NCI-H1417 (cell line): ENCODE measurements at places on chromosomes 1 and 21.

- no peak for DNase-seq
These were observed 12.3 kb downstream of the ZMPSTE24 start for GRCh38 chr1:40270152-40270834.

DNA sequence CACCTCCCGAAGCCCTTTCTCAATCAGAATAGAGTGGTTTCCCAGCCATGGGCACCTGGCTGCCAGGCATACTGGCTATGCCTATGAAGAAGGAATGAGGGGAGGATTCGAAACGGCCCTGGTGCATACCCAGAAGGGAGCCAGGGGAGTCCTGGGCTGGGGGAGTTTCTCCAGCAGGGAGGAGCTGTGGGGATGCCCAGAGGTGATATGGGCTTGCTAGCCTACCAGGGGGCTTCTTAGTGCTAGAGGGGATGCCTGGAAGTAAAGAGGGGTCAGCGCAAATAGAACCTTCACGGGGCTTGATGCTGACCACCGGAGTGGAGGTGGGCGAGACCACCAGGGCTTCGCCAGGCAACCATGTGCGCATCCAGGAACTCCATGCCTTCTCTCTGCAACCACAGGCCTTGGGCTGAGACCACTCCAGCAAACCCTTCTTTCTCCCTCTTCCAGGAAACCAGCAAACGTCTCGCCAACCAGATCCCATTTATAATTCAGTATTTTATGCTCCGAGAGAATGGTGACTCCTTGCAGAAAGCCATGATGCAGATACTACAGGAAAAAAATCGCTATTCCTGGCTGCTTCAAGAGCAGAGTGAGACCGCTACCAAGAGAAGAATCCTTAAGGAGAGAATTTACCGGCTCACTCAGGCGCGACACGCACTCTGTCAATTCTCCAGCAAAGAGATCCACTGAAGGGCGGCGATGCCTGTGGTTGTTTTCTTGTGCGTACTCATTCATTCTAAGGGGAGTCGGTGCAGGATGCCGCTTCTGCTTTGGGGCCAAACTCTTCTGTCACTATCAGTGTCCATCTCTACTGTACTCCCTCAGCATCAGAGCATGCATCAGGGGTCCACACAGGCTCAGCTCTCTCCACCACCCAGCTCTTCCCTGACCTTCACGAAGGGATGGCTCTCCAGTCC is 18.2 kb upstream of the MX1 start:
- no peak for DNase-seq

GRCh38 chr1:18326211-18326897 is 154.4 kb upstream of the KLHDC7A start:
- DNase-seq: no peak

DNA sequence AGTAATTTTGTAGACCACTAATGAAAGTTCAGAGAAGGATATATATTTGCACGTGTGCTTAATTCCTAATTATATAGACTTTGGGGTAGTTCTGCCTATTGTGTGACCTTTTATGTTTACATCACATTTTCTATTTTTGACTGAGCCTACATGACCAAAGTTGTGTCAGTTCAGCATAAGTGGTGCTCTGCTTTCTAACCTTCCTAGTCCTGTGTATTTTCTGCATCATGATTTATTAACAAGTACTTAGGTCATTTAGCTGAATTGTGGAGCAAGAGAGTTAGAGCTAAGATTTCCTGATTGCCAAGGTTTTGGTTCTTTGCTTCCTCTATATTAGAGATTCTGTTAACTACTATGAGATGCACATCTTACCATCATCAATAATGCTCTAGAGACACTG is 176.0 kb downstream of the C1orf21 start:
- no peak for DNase-seq

DNA sequence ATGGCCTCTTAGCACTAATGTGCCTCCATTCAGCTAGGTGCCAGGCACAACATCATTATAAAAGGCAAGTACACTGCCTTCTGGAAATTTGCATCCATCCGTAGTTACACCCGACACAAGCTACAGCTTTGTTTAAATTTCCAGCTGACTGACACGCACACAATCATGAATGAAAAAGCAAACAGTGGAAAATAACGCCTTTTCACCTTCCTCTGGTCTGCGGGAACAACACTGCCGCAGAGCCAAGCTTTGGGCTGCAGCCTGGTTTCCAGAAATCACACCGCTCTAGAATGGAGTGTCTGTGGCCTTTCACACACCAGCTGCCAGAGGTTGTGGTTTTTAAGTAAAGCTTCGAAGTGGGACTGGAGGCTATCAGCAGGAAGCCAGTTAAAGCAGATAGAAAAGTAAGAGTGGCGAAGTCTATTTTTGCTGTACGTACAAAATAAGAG is 142.8 kb upstream of the COA6 start:
- peak; percentile 53 for DNase-seq

DNA sequence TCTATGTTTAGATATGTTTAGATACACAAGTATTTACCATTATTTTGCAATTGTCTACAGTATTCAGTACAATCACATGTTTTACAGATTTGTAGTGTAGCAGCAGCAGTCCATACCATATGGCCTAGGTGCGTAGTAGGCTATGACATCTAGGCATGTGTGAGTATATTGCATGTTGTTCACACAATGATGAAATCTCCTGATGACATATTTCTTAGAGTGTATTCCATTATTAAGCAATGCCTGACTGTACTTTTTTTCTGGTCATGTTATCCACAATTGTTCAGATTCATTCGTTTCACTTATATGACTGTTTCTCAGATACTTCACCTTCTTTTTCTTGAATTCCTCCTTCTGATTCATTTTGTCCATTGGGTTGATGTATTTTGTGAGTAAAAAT is 9.9 kb upstream of the BACE2 start:
- DNase-seq: no peak

DNA sequence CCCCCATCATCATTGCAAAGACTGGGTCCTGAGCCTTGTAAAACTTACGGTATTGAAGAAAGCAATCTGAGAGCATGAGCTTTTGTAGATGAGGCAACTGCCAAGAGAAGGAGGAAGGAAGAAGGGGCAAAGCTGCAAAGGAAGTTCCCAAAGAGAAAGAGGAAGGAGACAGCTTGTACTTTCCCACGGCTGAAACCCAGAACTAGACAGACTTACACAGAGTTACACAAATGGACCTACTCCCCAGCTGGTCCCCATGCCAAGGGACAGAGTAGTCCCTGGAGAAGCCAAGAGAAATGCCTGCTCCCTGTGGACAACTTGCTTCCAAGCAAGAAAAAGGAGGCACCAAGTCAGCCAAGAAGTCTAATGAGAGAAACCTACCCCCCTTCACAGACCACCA is 22.6 kb downstream of the SLC5A9 start:
- no peak for DNase-seq

DNA sequence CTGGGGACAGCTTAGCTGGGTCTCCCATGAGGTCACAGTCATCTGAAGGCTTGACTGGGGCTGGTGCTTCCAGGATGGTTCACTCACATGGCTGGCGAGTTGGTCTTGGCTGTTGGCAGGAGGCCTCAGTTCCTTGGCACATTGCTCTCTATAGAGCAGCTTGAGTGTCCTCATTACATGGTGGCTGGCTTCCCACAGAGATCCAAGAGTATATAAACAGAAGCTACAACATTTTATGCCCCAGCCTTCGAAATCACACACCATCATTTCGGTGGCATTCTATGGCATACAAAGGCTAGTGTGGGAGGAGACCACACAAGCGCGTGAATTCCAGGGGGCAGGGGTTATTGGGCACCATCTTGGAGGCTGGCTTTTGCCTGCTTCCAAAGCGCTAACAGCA is 63.0 kb downstream of the ALPL start:
- no peak for DNase-seq

- peak; percentile 67 for DNase-seq
These were observed 7.1 kb upstream of the NAV1 start for GRCh38 chr1:201531551-201532425.

DNA sequence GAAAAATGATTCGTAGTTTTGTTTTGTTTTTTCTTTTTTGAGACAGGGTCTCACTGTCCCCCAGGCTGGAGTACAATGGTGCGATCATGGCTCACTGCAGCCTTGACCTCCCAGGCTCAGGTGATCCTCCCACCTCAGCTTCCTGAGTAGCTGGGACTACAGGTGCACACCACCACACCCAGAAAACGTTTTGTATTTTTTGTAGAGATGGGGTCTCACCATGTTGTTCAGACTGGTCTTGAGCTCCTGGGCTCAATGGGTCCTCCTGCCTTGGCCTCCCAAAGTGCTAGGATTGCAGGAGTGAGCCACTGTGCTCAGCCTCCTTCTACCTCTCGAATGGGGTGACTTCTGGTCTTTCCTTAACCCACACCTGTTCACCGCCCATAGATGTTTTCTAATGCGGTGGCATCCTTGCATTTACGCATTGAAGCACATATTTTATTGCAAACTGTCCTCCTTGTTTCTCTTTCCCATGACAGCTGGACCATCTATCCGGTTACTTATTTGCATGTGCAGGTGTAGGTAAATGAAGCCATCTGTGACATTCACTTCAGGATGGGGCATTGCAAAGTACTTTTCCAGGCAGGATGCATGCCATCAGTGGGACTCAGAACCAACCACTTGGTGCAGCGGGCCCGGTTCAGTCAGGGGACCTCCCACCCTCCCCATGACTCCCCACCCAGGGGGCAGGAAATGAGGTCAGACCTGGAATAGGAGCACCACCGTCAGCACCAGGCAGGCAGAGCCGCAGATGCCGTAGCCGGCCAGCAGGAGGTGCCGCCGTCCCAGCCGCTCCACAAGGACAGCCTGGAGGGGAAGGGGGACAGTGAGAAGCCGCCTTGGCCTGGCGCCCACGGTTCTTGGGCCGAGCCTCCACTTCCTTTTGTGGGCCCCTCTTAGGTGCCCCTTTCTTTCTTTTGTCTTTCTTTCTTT is 16.5 kb downstream of the SLC2A7 start:
- no peak for DNase-seq

DNA sequence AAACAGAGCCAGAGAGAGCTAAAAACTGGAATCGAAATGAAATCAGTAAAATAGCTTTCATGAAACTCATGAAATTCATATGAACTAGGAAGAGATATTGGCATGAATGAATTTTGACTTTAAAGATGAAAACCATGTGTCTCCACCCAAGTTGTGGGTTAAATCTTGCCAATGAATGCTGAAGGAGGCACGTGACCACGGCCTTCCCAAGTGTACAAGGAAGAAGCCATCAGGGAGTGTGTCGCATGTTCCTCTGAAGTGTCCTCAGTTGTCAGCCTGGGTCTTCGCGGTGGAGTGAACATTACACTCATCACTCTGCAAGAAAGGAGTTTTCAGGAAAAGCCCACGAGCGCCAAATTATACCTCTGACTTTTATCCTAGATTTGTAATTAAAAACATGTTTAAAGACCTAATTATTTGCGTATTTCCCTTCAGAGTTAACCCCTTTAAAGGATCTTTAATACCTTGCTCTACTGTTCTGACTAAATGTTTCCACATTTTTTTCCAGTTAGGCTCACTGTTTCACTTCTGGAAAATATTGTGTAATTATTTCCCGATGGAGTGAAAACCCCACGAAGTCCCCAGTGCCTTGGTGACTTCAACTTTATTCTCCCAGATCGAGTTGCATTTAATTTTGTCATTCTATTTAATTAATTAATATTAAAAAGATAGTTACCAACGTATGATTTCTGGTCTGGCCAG is 118.3 kb downstream of the DHRS3 start:
- DNase-seq: no peak

DNA sequence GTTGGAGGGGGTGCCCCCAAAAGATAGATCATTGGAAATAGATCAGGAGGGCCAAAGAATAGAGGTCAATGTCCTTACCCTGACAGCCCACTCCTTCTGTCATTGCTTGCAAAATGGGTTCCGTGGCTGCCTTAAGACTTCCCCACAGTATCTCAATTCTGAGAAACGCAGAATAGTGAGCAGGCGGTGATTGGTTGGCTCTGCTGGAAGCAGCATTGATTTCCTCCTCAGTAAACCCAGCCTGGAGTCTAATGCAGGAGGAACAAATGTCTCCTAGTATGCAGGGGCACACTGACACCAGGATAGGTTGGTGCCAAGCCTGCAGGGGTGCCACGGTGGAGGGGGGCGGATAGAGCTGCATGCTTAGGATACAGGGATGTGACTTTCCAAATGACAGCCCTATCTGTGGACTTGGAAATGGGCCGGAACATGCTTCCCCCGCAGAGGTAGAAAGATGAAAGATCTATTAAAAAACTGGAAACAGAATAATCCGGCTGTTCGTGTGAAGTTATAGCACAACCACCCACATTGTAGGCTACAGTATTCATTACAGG is 76.9 kb downstream of the BRINP2 start:
- DNase-seq: no peak

DNA sequence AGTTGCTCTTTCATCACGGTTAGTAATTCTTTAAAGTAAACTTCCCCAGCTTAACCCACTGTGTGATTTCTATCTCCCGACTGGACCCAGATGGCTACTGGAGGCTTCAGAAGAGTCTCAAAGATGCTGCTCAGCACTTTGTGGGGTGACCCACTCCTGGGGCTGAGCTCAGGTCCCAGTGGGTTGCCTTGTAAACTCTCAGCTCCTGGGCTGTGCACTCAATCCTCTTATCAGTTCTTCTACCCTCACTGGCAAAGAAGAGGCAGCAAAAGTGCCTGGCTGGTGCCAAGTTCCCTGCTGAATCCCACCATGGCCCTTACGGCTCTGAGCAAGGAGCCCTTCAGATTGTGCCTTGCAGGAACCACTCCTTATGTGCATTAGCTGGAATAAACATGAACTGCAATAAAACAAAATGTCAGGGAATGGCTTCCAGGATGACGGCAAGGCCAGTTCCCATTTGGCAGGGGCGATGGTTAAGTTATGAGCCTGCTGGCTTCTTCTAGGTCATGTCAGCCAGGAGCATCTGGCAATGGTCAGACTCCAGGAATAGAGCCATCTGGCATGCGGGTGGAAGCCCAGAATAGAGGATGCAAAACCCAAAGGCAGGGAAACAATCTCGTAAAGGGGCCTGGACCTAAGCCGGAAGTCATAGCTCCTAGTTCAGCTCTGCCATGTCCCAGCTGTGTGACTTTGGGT is 6.8 kb downstream of the MYOC start:
- no peak for DNase-seq

- DNase-seq: no peak
These were observed 14.7 kb downstream of the ARID4B start for GRCh38 chr1:235313262-235313661.

GRCh38 chr1:236381565-236382158 is 12.4 kb upstream of the EDARADD start:
- no peak for DNase-seq

DNA sequence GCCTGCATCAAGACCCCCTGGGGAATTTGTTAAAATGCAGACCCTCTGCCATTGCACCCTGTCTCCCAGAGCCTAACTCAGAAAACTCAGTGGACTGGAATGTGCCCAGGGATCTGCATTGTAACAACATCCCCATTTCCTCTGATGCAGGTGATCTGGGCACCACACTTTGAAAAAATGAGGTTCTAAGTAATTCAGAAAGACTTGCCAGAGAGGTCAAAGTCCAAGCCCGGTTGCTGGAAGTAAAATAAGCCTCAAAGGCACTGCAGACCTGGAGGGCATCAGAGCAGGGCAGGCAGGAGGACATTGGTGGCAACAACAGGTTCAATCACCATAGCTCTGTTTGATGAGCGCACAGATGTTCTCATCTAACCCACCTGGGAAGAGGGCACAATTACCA is 90.7 kb downstream of the SYT2 start:
- no peak for DNase-seq
